Upper lobe of left lung (tissue), 6 donors: ENCODE measurements at places on chromosomes 1 and 21. TPM values are rescaled to one million over a fixed set of nuclear protein-coding genes. Genes with fewer than 3 reads are reported as not detected.

DNA sequence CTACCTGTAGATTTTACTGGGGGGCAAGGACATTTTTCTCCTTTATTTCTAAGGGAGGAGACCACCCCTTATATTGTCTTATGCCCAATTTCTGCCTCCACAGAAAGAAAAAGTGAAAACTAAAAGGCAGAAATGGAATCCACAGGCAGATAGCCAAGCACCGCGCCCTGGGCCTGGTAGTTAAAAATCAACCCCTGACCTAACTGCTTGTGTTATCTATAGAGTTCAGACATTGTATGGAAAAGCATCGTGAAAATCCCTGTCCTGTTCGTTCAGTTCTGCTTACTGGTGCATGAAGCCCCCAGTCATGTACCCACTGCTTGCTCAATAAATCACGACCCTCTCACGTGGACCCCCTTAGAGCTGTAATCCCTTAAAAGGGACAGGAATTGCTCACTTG, 33.7 kb upstream of the IL6R start:
- no peak for DNase-seq

Gene LRRC8B
- 15.8 TPM for total RNA-seq

Gene REN
- total RNA-seq, result 0.76 TPM

Gene SPRR2G
- not detected for total RNA-seq

DNA sequence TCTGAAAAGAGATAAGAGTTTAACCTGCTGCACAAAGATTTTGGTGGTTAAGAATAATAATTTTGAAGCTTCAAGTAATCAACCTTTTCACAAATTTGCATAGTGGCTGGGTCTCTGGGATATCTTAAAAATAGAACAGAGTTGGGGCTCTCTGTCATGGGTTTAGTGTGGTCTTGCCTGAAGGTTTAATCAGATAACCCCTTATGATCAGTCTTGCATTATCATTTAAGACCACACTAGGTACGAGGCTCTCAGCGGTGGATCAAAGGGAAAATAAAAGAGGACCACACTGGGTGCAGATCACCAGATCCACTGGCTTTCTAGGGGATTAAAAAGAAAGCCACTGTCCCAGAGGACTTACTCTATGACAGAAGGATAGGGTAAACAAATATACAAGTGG, 19.5 kb downstream of the LRRC8C start:
- DNase-seq, result no peak

GRCh38 chr1:238648751-238649150, 737.6 kb upstream of the CHRM3 start:
- no peak for DNase-seq
